ENCODE measurements at places on chromosomes 5 and 9.

GRCh38 chr9:106102821-106103220 is 408.5 kb downstream of the TMEM38B start:
- no peak overlapping the region for H3K4me3 ChIP-seq
- H3K27ac ChIP-seq, result no peak overlapping the region
- DNase-seq, result no peak

DNA sequence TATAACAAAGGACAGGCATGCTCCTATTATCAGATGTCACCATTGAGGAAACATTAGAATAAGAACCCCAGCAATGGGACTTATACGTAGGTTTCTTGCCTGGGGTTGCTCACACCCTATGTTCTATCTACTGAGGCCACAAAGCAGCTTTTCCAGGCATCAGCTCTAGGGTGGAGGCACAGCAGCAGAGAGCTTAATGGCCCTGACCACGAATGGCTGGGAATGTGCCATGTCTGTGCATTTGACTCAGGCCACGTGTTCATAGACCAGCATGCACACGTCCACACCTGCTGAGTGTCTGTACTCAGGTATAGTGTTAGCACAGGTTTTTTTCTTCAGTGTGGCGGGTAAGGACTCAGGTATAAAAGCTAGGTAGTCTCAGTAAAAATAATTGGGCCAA is 129.4 kb downstream of the AOPEP start:
- H3K4me1 ChIP-seq, result peaks cover 34% of the 10 kb centered on the region
- no peaks in the 10 kb centered on the region for H3K27me3 ChIP-seq
- H3K4me3 ChIP-seq, result no peak overlapping the region
- H3K27ac ChIP-seq, result no peak overlapping the region
- DNase-seq, result no peak

GRCh38 chr9:134245179-134245578 is 80.8 kb upstream of the RNU6ATAC start:
- no peaks in the 10 kb centered on the region for H3K4me1 ChIP-seq
- no peak for DNase-seq

DNA sequence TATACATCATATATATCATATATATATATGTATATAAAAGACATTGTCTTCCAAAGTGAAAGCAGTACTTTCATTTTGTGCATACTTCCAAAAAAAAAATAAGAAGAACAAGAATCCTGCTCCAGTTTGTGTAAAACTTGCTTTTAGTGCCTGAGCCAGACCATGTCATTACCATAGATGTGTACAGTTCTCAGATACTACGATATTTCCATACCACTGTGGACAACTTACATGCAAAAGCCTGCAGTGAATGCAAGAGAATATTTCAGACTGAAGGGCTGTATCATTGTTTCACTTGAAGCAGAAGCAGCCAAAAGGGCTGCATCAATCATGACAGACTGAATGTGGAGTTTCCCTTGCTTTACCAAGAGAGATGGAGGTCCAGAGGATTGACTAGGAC is 72.6 kb upstream of the CYLC2 start:
- no peak for DNase-seq
- H3K36me3 ChIP-seq, result no peaks in the 10 kb centered on the region
- H3K4me1 ChIP-seq, result no peaks in the 10 kb centered on the region
- no peaks in the 10 kb centered on the region for H3K27me3 ChIP-seq
- H3K4me3 ChIP-seq, result no peak overlapping the region
- no peak overlapping the region for H3K27ac ChIP-seq

GRCh38 chr5:73968729-73969128 is 342.7 kb downstream of the ARHGEF28 start:
- H3K27me3 ChIP-seq, result peaks cover 34% of the 10 kb centered on the region
- DNase-seq, result no peak
- H3K4me1 ChIP-seq, result no peaks in the 10 kb centered on the region
- H3K4me3 ChIP-seq, result no peak overlapping the region

All from HFFc6 (cell line).